Sciatic nerve (tissue), 2 donors: ENCODE measurements at places on chromosomes 3 and 15.

DNA sequence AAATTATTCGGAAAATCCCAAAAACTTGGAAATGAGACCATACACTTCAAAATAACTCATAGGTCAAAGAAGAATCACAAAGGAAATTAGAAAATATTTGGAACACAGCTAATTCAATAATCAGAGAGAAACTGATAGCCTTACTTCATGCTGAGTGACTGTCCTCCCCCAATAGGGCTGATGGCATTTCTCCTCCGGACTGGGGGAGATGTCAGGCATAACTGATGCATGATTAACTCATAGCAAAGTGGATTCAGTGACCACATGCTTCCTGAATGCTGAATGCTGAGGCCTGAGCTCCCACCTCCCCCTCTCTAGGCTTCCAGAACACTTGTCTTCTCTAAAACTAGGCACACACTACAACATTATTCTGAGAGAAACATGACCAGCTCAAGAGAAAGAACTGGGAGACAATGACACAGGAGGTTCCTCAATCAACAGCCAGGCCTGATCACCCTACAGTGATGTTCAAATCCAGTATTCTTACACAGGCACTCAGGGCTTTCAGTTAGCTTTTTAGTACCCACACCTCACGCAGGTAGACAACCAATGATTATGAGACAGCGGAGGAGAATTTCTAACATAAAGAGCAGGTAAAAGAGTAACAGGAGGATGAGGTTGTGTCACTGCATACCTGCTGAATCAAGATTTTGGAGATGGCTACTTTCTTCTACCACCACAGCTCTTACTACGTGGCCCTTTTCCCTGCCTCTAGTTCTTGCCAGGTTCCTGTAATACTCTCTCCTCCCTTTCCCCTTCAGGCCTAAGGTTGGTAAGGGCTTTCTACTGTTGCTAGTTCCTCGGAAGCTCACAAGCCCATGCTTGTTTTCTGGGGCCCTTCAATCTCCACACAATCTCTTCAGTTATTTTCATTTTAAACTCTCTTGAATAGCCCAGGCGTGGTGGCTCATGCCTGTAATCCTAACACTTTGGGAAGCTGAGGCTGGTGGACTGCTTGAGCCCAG, 96.1 kb downstream of the FMN1 start:
- no peak for DNase-seq

- no peak for DNase-seq
These were observed 64.2 kb downstream of the TBC1D5 start for GRCh38 chr3:17678116-17678741.

DNA sequence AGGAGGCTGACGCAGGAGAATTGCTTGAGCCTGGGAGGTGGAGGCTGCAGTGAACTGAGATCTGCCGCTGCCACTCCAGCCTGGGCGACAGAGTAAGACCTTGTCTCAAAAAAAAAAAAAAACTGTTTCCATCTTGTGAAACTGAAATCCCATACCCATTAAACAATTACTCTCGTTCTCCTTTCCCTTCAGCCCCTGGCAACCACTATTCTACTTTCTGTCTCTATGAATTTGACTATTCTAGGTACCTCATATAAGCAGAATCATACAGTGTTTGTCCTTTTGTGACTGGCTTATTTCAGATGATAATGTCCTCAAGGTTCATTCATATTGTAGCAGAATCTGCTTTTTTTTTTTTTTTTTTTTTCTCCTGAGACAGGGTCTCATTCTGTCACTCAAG, 51.5 kb upstream of the UBE2E1 start:
- no peak for DNase-seq

DNA sequence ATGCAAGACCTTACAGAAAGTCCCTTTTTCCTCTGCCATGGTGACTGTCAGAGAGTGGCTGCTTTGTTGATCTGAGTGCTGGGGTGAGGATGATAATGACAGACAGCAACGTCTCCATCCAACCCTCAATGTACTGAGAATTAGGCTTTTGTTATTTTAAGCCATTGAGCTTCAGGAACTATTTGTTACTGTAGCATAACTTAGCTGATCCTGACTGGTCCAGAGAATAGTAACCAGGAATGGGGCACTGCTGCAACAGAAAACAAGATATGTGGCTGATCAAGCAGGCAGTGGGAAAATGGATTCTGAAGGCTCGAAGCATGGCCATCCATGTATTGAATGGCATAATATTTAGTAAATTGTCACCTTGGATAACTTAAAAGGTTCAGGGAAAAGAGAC, 5.2 kb upstream of the KLF13 start:
- DNase-seq: no peak

- no peak for DNase-seq
These were observed 1.6 kb upstream of the ARL8B start for GRCh38 chr3:5120446-5120845.
